ENCODE measurements at places on chromosomes 2 and 18.

DNA sequence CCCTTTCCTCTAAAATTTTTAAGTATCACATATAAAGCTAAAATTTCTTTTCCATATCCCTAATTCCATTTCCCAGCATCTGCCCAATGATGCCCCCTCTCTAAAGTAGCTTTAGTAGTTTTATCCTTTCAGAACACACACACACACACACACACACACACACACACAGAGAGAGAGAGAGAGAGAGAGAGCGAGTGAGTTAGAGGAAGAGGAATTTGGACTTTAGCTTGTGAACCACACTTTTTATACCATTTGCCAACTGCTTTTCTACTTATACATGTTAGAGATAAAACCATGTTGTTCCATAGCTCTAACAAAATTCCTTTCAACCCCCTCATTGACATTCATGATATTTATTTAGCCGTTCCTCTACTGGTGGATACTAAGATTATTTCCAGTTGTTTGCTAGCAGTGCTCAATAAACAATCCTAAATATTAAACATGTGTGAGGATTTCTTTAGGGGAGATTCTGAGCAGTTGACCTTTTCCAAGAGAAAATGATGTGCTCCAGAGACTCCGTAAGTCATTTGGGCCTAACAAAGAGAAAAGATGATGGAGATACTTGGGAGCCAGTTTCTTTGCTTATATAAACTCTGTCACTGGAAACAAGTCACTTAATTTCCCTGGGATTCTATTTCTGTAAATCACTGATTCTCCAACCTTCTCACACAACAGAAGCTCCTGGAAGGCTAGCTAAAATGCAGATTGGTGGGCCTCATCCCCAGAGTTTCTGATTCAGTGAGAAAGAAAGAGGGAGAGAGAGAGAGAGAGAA lies 229.7 kb upstream of the SP5 start:
- DNase-seq = no peak

- DNase-seq = no peak
Observed at GRCh38 chr2:106869512-106870275, 16.3 kb downstream of the ST6GAL2 start.

DNA sequence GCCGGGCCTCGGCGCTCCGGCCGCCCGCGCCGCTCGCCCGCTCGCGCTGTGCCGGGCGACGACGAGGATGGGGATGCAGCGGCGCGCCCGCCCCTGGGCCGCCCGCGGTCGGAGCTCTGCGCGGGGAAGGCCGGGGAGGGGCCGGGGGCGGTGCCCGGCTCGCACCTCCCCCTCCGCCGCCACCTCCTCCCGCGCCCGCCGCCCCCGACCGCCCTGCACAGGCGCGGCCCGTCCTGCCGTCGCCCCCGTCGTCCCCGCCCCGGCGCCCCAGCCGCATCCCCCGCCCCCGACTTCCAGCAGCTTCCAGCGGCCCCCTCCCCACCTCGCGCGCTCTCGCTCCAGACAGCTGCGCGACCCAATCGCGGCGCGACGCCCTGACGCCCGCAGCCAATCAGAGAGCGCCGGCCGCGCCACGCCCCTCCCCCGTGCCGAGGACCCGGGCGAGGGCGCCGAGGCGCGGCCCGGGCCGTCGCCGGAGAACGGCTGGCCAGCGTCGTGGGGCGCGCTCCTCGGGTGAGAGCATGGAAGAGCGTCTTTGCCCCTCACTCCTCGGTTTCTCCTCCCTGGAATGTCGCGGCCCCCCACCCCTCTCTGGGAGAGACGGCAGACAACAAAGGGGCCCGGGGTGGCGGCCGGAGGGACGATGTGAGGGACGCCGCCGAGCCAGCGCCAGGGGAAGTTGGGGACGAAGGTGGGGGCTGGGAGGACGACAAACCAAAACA lies at the start of gene MBOAT2:
Gene MBOAT2 (minus strand): TSS at position 69 of the 722 bp plus-strand sequence. CDS start 70 bp downstream, outside the sequence.
- DNase-seq = peak; percentile 98

- peak; percentile 53 for DNase-seq
Observed at GRCh38 chr2:78979380-78980151, 45.9 kb upstream of the REG3G start.

DNA sequence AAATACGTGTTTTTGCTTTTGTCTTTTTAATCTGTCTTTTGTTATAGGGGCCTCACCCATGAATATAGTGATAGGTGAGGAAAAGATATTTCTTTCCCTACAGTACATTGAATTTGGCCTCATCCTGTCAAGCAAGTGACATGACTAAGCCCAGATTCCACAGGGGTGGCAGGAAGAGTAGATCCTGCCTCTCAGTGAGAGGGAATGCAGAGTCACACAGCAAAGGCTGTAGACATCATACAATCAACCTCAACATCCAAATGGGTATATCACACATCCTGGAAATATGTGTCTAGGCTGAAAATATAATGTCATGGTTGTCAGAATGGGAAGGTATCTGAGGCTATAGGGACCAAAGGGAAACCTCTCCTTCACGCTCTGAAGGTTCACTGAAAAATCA lies 269.6 kb downstream of the CDH20 start:
- DNase-seq = peak; percentile 11

DNA sequence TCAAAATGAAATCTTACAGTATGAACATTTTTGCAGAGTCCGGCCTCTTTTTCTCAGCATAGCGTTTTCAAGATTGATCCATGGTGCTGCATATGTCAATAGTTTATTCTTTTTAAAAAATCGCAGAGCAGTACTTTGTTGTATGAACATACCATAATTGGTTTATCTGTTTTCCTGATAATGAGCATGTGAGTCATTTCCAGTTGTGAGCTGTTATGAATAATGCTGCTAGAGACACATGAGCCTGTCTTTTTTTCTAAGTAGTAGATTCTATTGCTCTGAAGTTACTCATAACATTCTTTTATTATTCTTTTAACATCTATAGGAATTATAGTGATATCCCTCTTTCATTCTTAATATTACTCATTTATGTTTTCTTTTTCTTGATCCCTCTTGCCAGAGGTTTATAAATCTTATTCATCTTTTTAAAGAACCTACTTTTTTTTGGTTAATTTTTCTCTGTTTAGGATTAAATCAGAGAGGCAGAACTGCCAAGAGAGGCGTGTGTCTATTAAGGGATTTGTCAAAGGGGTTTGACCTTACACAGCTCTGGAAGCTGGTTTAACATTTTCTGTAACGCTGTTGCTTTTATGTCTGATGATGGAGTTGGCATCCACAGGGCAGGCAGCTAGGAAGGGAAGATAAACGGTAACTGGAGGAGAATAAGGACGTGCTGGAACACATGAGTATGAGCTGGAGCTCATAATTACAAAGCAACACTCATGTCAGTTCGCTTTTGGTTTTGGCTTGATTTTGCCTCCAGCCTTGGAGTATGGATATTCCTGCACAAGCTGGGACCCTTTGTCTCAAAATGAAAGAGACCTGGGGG lies 47.4 kb downstream of the MGAT5 start:
- DNase-seq = no peak

DNA sequence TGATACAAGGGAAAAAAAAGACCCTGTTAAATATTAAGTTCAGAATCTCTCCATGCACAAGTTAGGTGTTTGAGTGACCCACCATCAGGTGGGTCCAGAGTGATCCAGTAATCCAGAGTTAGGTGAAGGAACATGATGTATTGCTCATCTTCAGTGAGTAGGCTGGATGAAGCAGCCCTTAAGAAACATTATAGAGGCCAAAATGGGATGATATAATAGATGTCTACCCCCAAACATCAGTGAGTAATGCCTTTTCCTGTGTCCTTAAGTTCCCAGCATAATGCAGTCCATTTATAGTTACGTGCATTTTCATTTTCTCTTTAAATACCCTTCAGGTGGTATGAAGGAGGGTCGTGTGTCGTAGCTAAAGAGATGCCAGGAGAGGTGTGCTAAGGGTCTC lies 89.6 kb downstream of the MAP4K4 start:
- no peak for DNase-seq

DNA sequence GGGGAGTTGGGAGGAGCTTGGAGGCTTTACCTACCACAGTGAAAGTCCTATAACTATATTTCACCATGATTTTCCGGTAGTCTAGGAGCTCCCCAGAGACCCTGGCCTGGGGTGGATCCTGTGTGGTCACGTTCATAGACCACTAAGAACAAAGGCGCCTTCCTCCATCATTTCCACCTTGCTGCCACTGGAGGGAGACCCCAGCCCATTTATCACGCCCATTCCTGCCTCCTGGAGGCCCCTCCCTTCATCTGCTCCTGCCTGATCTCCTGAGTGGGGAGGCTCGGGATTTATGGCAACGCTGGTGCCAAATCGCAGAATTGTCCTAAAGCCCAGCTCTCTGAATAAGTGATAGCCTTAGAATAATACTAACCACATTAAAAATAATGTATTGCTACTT lies 507.6 kb upstream of the SPHKAP start:
- DNase-seq = peak; percentile 29

- no peak for DNase-seq
Observed at GRCh38 chr2:237177052-237177451, 91.4 kb downstream of the COPS8 start.

- DNase-seq = no peak
Observed at GRCh38 chr2:210964141-210964764, 407.9 kb downstream of the CPS1 start.

DNA sequence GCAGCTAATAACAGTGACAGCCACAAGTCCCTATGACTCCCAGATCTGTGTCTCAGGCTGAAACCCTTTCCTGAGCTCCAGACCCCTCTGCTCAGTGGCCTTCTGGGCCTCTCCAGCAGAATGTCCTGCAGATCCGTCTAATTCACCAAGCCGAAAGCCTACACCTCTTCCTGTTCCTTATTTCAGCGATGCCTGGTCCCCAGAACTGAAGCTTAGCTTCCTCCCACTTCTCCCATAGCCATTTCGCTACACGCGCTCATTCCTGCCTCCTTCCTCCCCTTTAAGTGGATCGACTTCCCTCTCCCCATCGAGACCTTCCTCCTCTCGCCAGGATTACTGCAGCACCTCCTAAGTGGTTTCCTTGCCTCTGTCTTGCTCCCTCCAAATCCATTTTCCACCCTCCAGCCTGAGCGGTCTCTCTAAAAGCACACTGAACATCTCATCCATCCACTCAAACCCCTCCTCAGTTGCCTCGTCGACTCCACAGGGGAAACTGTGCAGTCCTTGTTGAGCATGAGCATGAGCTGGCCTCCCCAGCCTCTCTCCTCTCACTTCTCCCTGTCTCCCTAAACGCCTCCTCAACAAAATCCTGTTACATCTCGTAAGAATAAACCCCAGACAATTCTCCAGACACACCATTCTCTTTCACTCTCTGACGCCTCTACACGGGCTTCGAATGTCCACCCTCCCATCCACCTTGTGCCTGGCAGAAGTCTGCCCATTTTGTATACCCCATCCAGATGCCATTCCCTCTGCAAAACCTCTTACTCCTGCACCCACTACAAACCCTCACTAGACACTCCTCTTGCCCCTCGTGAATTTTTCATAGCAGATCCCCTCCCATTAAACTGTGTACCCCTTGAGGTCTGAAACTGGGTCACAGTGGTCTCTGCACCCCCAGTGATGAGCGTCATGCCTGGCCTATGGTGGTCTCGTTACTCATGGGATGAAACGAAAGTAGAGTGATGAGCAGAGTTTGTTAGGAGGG lies 232.6 kb downstream of the ATAD2B start:
- DNase-seq = no peak

GRCh38 chr2:176128982-176129796 lies at the start of gene HOXD8:
Gene HOXD8, plus strand, starts transcription at chr2:176129705. Its CDS starts 662 bp downstream, at chr2:176130367.
- peak; percentile 72 for DNase-seq

DNA sequence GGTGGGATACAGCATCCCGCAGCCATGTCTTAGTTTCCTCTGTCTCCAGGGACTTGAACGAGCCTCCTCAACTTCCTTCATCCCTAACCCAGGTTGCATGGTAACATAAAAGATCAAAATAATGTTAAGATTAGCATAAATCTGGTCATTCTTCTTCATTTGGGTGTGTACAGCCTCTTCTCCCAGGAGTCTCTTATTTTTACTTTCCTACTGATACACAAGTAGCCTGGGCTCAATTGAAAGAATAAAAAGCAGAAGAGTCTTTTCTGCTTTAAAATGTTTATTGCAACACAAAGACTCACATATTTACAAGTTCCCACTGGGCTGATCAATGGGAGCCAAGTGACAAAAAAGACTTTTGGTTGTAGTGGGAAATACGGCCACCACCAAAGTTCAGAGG lies 137.9 kb upstream of the PID1 start:
- no peak for DNase-seq

DNA sequence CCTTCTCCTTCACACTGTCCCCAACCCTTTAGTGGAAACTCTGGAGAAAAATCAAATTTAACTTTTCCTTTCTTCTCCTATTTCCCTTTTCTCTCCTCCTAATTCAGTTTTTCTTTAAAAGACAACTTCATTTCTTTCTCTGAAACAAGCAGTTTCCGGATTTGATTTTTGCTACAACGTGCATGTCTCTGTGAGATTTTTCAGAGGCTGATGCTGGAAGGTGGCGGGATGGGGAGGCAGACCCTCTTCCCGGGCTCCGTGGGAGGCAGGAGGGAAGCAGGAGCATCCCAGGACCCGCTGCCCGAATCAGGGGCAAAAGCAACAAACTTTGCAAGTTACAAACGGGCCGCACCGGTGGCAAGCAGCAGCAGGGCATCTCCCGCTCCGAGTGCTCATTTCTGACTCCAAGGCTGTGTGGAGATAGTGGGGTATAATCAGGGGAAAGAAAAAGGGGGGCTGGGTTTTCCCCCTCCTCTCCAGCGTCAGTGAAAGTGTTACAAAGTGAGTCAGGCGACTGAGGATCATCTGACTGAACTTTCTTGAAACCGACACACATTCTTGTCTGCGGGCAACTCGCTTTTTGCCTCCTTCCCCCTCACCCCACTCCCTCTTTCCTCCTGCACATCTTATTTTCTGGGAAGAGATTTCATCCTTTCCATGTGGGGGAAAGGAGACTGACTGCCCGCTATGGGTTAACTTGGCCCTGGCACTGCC lies 6.4 kb downstream of the ZEB2 start:
- DNase-seq = peak; percentile 13

Data from urothelium cell line (cell line).